Cortex of kidney (tissue), 1 donor: ENCODE measurements at places on chromosomes 3 and 15.

DNA sequence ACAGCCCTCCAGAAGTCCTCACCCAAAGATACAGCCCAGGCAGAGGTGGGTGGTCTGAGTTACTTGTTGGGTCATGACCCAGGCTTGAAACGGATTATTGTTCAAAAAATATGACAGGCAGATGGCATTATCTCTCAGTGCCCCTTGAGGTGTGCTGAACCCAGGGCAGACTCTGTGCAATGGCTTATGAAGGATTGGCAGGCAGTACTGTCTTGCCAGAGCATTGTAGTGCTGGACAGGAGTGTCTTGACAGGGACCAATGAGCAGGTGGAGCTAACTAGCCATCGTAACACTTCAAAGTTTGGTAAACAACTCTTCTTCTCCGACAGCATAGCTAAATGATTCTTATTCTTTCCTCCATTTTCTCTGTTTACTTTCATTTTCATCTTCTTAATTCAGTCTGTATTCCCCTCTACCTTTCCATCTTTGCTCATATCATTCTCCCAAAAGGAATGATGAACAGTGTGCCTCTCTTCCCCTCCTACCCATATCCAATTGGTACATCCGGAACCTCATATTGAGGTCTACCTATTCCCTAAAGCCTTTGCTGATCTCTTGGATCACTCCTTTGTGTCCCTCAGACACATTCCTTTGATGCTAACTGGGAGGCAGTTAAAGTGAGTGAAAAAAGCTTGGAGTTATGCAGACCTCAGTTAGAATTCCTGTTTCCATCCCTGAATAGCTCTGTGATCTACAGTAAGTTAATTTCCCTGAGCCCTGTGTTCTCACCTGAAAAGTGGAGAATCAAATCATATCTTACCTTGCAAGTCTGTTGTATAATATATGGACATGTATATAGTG lies 2.6 kb upstream of the IL20RB start:
- no peak for DNase-seq

DNA sequence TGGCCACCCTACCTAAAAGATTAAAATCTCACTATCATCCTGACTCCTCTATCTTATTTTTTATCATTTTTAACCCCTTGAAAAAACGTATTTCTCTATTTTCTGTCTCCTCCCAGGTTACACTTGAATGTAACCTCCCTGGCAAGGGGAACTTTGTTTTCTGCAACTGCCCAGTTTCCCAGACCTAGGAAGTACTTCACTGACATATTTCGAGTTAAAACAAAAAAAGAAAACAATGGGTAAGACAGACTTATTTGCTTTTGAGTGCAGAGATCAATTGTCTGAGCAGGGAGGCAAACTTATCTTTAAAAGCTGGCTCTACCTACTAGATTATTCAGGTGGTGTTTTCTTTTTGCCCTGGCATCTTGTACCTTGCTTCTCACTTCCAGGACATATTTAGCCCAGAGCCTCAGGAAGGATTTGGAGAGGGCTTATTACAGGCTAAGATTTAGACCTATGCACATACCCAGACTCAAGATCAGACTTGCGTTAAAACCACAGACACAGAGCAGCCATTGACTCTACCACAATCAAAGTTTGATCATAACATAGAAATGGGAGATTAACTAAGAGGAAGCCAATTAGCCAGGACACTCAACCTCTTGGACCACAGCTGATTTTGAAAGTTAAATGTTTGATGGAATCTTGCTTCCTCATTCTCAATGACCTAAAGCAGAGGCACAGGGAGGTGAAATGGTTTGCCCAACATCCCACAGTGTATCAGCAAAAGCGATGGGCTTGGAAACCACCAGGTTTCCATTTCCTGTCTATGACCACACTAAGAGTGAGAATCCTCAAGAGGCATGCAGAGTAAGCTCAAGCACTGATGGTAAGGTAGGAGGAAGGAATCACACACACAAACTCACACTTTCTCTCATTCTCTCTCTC lies 169.5 kb upstream of the THBS1 start:
- no peak for DNase-seq

DNA sequence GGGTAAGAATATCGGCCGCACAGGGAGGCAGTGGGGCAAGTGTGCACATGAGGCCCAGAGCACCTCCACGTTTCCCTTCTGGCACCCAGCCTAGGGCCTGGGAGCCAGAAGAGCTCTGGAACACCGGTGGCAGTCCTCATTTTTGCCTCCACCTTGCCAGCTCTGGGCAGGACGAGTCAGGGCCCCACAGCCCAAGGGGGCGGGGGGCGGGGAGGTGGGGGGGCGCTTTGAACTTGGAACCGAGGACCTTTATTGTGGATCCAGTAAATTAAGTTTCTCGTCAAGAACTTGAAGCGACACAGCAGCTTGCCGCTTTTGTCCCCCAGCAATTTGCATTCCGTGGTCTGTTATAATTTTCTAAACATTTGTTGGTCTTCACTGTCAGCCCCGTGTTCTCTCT lies 66.8 kb downstream of the SLC6A11 start:
- no peak for DNase-seq

DNA sequence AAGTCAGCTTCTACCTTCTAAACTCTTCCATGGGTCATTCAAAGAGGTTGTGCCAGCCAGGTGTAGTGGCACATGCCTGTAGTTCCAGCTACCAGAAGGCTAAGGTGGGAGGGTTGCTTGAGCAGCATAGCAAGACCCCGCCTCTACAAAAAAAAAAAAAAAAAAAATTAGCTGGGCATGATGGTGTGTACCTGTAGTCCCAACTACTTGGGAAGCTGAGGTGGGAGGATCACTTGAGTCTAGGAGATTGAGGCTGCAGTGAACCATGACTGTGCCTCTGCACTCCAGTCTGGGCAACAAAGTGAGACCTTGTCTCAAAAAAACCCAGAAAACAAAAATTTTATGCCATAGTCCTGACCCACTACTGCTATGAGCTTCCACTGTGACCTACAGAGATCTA lies 126.8 kb downstream of the MDFIC2 start:
- DNase-seq: no peak

GRCh38 chr3:162443376-162443775 lies 946.8 kb downstream of the OTOL1 start:
- DNase-seq: no peak

- no peak for DNase-seq
Measured at GRCh38 chr3:139655909-139656595, 21.7 kb downstream of the NMNAT3 start.

DNA sequence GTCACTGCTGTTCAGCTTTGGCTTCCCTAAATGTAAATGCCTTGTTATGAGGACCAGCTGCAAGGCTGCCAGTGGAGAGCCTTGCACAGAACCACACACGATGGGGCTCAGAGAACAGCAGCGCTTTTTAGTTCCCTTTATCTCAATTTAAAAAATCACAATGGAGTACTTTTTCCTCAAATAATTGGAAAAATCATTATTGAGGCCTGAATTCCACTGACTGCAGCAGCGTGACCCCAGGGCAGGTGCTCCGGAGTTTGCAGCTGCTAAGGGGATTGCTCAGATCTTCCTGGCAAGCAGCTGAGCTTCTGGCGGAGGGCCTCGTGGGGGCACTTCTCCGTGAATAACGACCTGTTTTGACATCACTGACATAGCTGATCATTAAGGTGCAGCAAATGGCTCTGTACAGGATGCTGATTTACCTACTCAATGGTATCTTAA lies 245.6 kb upstream of the TRIM42 start:
- DNase-seq: no peak

DNA sequence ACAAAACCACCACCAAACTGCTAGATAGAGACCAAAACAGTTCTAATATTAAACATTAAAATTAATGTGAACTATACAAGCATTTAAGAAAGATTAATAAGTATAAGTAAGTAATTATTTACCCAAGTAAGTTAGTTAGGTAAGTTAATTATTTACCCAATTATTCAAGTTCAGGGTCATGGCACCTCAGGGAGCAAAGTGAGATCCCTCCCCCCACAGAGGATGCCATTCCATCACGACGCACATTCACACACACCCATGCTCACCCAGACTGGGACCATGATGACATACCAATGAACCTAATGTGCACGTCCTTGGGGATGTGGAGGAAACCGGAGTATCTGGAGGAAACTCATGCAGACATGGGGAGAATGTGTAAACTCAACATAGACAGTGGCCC lies 229.1 kb downstream of the NR2F2 start:
- DNase-seq: no peak

DNA sequence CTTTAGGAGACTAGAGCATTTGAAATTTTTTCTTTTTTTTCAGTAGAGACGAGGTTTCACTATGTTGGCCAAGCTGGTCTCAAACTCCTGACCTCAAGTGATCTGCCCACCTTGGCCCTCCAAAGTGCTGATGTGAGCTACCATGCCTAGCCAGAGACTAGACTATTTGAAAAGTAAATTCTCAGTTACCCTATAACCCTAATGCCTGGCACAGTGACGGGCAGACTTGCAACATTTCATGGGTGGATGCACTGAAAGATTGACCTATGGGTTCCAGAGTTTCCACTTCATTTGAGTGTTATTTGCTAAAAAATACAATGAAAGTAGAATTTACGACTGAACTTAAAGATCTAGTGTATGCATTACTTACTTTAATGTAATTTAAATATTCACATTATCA lies 45.7 kb upstream of the LIPC start:
- DNase-seq: no peak

DNA sequence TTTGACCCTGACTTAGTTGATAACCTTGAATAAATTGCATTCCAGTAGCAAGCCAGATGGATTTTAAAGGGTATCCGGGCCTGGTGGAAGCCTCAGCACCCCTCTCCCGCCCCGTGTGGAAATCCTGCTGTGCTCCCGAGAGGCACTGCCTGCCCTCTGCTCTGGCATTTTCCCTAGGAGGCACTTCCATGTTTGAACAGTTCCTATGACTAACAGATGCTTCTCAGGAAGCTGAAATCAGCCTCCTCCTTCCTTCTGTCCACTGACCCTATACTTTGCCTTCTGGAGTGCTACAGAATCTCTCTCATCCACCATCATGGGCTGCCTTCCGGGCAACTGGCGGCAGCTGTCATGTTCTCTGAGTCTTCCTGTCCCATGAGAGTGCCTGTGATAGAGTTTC lies 90.8 kb downstream of the GABRG3 start:
- no peak for DNase-seq

DNA sequence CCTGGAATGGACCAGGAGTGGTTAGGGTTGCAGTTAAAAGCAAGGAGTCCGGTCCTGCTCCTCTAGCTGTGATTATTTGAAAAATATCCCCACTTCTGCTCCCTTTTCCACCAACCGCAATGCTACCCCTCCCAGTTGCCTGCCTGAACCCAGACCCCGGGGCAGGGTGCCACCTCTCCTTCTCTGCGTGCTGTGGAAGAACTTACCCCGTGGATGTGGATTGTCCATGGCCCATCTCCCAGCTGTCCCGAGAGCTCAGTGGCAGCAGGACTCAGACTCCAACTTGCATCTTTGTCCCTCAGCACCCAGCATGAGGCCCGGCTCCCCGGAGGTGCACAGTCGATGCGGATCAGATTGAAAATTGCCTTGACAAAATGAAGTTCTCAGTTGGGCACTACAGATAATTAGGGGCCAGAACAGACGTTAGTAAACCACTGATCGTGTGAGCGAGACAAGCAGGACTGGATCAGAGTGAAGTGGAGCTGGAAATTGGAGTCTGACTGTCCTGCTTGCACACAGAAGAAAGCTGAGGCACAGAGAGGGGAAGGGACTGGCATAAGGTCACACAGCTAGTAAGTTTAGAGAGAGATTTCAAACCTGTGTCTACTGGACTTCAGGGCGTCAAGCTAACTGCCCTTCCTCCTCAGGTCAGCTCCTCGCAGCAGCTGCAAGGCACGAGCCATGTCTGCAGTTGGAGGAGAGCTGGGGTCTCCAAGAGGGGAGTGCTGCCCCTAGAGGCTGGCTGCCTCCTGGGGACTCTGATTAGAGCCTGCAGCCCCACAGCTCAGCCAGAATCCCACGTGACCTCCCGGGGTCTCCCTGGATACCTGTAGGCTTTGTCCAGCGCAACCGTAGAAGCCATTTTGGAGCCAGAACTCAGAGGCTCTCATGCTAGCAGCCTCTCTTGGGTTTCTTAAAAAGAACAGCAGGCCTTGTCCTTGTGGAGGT lies 14.7 kb downstream of the SLC6A1 start:
- DNase-seq: no peak

- no peak for DNase-seq
Measured at GRCh38 chr3:50090984-50091383, 2.3 kb downstream of the RBM5 start.

DNA sequence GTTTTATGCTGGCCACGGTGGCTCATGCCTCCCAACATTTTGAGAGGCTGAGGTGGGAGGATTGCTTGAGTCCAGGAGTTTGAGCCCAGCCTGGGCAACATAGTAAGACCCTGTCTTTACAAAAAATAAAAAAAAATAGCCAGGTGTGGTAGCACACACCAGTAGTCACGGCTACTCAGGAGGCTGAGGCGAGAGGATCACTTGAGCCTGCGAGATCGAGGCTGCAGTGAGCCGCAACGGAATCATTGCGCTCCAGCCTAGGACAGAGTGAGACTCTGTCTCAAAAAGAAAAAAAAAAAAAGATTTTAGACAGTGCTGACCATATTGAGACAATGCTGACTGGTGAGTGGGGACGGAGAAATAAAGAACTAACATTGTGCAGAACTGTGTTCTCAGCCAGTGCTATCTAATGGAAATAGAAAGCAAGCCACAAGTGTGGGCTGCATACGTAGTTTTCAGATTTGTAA lies 67.2 kb downstream of the ST6GAL1 start:
- DNase-seq: no peak

- no peak for DNase-seq
Measured at GRCh38 chr15:29651476-29652233, 170.6 kb downstream of the TJP1 start.

GRCh38 chr3:124878561-124879336 lies 8.4 kb downstream of the ITGB5 start:
- DNase-seq: no peak

GRCh38 chr3:65905771-65906170 lies 132.9 kb downstream of the MAGI1 start:
- no peak for DNase-seq

DNA sequence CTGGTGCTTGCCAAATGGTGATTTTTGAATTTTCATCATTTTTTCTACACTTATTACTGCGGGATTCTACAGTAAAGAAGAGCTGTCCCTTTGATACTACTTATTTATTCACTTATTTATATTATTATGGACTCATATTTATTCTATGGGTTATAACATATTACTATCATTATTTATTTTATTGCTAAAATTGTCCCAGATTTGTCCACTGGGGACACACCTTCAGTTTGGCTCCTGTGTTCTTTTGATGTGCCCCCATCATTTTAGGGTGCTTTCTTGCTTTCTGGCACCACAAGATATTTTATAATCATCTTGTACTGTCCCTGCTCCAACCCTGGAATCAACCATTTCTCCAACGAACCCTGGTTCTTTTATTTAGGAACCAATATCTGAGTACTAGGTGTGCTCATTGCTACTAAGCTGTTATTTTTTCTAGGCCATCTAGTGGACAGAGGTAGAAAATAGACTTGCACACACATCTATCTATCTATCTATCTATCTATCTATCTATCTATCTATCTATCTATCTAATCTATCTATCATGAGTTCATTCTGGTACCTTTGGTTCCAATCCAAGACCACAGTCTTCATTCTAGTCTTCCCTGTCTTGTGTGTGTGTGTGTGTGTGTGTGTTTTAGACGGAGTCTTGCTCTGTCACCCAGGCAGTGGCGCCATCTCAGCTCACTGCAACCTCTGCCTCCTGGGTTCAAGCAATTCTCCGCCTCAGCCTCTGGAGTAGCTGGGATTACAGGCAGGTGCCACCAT lies 16.0 kb downstream of the SLC22A14 start:
- no peak for DNase-seq
